ENCODE measurements at places on chromosomes 3 and 15.

GRCh38 chr3:2137651-2138050 lies 39.0 kb downstream of the CNTN4 start:
- no peak for DNase-seq

DNA sequence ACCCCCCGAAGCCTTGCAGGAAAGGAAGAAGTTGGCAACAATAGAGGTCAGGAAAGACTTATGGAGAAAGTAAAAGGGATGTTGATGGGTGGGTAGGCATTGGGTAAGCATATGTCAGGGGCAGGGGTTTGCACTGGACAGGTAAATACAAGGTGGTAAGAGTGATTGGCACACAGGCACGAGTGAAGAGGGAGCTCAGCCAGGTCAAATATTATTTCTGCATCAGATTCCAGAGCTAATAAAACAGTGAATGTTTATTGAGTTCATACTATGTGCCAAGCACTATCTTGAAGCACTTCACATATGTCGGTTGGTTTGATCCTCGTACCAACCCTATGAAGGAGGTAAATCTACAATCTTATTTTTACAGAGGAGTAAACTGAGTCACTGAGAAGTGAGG lies 6.6 kb downstream of the CLSTN2 start:
- no peak for DNase-seq

GRCh38 chr3:29582273-29582672 lies 301.4 kb downstream of the RBMS3 start:
- no peak for DNase-seq

- DNase-seq: no peak
Observed at GRCh38 chr3:67920311-67920710, 265.9 kb upstream of the SUCLG2 start.

- DNase-seq: no peak
Observed at GRCh38 chr15:25671132-25671531, 192.0 kb downstream of the ATP10A start.

GRCh38 chr3:52269776-52270175 lies 8.7 kb downstream of the WDR82 start:
- DNase-seq: no peak

DNA sequence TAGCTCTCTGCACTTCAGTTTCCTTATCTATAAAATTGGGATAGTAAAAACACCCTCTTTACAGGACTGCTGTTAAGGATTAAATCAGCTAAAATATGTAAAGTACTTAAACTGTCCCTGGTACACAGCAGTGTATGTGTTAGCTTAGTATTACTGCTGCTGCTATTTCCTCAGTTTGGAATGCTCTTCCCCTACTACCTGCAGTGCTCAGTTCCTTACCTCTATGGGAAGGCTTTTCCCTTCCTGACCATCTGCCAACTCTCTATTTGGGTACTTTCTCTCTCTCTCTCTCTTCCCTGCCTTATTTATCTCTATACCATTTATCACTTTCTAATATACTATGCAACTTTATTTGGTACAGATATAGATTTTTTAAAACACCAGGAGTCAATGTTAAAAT lies 26.5 kb downstream of the KPNA4 start:
- DNase-seq: no peak

GRCh38 chr15:98308117-98308516 lies 340.2 kb upstream of the IGF1R start:
- DNase-seq: no peak

DNA sequence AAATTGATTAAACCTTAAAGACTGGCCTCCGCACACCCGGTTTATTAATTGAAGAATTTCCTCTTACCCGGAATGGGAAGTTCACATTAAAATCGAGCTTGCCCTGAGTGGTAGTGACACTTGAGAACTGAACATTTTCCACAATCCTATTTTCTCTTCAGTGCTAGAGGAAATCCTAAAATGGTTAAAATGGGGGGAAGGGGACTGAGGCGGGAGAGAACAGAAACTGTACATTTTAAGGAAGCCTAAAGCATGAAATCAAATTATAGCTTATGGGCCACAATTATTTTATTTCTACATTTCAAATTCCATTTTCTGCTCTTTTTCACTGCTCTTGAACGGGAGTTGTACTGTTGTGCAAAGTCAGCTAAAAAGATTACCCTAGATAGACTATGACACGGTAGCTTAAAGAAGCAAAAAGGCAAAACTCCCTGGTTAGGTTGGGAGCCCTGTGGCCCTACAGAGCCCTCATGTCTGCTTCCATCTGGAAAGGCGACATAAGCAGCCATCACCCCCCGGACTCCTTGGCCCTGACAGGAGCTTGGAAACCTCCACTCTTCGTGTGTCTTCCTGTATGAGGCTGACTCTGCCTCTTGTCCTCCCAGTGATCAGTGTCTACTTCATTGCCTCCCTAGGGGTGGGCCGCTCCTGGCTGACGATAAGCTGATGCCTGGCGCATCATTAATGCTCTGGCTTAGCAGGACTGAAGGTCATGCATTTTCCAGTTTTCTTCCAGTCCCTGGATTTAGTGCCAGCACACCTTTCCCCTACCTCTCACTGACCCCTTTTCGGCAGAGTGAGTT lies 79.3 kb downstream of the EEFSEC start:
- DNase-seq: no peak

- DNase-seq: no peak
Observed at GRCh38 chr3:50520849-50521248, 17.4 kb upstream of the CACNA2D2 start.
